Cortex of kidney (tissue), 1 donor: ENCODE measurements at places on chromosomes 12 and 14.

- no peak for DNase-seq
Observed at GRCh38 chr12:54683398-54683797, 35.2 kb upstream of the DCD start.

GRCh38 chr12:67921286-67921685, 68.0 kb upstream of the IFNG-AS1 start:
- no peak for DNase-seq

DNA sequence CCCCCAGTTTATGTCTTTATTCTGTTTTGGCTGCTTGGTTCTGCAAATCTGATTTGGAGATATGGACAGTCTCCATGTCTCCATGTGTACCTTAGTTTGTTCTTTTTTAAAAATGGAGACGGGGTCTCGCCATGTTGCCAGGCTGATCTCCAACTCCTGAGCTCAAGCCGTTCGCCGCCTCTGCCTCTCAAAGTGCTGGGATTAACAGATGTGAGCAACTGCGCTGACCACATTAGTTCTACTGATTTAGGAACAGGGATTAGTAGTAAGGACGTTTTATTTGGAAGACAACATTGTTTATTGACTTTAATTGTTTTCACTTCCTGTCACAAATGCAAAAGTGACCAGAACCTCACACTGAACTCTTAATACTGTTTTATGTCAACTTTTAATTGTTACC, 14.7 kb downstream of the AEBP2 start:
- DNase-seq: no peak

GRCh38 chr14:31294746-31295405, 87.3 kb upstream of the HECTD1 start:
- DNase-seq: no peak

DNA sequence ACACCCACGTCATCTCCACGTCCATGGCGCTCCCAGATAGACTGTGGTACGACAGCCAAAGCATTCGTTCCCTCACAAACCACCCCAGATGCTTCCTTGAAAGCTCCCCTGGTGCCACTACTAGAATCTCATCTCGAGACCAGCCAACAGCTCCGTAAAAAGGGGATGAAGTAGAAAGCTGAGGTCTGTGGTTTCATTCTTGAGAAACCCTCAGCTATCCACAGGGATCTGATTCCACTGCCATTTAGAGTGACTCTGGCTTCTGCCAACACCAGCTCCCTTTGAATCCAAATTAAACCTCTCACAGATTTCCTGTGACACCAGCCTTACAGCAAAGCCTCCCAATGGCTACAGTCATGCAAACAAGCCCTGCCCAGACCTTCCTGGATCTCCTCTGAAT, 18.5 kb upstream of the FOXN3 start:
- no peak for DNase-seq

- no peak for DNase-seq
Observed at GRCh38 chr12:21613931-21614330, 9.3 kb upstream of the GYS2 start.

DNA sequence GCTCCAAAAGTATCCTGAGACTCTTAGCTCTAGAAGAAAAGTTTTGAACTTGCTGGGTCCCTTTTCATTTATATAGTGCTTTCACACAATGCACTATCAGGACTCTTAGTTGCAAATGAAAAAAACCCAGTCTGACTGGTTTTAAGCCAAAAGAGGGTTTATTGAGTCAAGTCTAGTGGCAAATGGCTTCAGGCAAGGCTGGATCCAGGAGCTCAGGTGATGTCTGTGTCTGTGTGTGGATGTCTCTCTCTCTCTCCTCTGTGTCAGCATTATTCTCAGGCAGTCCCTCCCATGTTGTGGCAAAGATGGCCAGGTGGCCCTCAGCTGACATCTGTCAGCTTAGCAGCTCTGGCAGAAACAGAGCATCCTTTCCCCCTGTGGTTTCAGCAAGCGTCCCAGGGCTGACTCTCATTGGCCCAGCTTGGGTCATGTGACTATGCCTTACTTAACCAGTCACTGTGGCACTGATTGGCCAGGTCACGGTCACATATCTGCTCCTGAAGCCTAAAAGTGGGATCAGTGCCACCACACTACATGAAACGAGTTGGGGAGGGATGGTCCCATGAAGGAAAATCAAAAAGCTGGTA, 6.2 kb downstream of the TMEM120B start:
- no peak for DNase-seq

- no peak for DNase-seq
Observed at GRCh38 chr12:126447346-126447745, 1382.1 kb downstream of the AACS start.

- no peak for DNase-seq
Observed at GRCh38 chr14:71629765-71630492, 302.3 kb upstream of the RGS6 start.

DNA sequence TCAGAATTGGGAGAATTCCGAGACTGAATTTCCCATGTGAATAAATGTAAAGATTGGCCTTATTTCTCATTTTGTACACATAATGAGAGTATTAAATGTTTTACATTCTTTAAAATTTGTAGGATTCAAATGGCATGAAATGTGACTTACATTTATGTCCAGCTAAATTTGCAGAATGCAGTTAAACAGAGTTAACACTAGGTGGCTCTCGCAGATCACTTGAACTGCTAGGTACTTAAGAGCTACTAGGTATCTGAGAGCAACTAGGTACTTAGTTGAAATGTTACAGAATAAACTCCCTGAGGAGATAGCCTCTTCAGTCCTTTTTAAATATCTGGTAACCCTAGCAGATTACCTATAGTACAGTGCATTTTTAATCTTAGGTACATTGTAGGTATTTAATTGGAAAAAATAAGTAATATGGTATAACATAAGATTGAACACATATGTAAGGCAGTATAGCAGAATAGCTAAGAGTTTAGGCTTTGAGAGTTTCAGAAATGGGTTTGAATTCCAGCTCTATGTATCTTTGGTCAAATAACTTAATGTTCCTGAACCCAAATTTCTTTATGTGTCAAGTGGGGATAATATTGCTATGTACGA, 73.8 kb downstream of the KIAA0586 start:
- no peak for DNase-seq

DNA sequence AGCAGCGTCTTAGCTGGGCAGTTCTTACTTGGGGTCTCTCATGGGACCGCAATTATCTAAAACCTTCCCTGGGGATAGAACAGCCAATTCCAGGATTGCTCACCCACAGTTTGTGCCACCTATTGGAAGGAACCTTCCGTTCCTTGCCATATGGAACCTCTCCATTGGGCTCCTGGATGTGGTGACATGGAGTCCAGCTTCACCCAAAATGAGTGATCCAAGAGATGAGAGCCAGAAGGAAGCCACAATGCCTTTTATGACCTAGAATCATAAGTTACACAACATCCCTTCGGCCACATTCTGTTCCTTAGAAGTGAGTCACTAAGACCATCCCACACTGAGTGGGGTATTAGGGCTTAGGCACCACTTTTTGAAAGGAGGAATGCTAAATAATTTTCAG, 164.4 kb downstream of the FBXL14 start:
- no peak for DNase-seq

GRCh38 chr12:47762850-47763465, 4.3 kb upstream of the RAPGEF3 start:
- DNase-seq: no peak

DNA sequence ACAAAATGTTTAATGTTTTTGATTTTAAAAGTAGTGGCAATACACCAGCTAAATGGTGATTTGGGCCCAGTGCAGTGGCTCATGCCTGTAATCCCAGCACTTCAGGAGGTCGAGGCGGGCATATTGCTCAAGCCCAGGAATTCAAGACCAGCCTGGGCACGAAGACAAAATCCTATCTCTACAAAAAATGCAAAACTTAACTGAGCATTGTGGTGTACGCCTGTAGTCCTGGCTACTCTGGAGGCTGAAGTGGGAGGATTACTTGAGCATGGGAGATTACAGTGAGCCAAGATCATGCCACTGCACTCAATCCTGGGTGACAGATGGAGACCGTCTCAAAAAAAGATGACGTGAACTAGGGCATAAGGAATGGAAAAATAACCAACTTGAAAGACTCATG, 4.7 kb downstream of the RPL36AL start:
- no peak for DNase-seq

DNA sequence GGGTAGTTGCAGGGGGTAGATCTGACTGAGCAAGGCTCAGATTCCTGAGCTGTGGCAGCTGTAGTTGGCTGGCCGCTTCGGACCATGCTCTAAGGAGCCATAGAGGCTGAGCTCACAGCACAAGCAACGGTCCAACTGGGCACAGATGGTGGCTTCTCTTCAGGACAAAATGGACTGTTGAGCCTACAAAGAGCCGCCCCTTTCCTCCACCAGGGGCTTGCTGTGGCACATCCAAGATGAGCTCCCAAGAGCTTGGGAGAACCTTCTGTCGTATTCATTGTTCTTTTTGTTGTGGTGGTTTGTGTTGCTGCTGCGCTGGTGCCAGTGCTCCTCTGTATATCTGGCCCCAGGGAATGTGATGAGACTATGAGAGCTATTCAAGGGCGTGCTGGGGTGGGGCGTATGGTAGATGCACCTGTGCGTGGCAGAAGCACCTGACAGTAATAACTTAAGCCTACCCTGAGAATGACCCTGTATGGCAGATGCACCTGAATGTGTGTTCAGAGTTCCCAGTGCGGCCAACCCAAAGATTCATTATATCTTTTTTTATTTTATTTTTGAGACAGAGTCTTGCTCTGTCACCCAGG, 17.8 kb upstream of the LGALS3 start:
- no peak for DNase-seq

- no peak for DNase-seq
Observed at GRCh38 chr12:3662521-3662921, 90.4 kb downstream of the CRACR2A start.

DNA sequence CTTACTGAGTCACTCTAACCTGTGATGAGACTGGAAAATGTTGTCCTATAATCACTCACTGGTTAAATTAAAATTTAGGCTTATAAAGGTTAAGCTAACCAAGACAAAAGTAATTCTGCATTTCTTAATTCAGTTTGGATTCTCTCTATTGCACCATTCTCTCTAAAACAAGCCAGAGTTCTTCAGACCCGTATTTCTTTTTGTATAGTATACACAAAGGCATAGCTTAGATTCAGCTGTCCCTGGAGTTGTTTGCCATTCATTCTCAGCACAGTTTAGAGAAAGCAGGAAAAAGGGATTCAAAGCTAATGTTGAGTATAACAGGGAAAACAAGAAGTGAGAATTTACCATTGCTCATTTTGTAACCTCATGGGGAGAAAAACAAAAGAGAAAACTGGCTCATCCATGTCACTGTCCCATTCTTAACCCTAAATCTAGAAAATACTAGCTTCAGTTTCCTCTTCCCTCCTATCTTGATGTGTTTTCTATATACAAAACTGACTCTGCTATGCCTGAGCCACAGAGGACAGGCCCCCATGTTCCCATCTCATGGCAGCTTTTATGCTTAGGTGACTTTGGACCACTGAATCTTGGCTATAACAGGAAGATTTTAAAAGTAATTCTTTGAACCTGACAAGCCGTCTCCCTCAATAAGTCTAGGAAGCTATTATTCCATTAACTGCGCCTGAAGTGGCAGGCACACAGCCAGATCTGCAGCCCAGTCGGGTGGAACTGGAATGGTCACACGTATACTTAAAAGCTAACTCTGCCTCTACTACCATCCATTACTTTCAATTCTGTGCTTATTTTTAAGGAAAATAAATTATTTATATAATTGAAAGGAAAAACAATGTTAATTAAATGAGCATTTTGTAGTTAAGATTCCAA, 7.0 kb downstream of the AREL1 start:
- no peak for DNase-seq

DNA sequence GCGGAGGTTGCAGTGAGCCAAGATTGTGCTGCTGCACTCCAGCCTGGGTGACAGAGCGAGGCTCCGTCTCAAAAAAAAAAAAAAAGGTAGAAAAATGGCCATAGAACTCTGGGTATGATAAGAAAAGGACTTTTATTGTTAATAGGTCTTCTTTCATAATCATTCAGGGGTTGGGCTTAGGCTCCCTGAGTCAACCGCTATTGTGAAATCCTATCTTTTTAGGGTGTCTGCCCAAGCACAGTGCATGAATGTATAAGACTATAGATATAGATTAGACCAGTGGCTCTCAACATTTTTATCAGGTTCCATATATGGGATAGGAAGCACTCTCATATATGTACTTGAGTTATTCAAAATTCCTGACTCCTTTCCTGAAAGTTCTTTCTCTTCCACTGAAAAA, 48.7 kb upstream of the USP15 start:
- DNase-seq: no peak

DNA sequence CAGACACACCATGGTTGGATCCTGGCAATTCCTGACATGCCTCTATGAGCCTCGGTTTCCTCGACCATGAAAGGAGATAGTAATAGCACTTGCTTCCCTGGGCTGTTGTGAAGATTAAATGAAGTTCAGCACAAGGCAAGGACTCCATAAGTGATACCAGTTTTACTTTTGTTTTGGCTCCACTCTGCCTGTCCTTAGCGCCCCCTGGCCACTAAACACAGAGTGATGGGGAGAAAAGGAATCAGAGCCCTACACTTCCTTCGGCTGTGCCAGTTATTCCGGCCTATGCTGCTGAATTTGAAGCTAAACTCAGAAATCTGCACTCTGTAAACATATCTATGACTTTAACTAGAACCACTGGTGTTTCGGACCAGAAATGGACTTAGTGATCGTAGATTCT, 173.8 kb downstream of the C12orf75 start:
- no peak for DNase-seq

GRCh38 chr12:46265102-46265501, 3.7 kb downstream of the SLC38A1 start:
- DNase-seq: no peak

GRCh38 chr12:32837974-32838373, 58.6 kb downstream of the PKP2 start:
- no peak for DNase-seq

DNA sequence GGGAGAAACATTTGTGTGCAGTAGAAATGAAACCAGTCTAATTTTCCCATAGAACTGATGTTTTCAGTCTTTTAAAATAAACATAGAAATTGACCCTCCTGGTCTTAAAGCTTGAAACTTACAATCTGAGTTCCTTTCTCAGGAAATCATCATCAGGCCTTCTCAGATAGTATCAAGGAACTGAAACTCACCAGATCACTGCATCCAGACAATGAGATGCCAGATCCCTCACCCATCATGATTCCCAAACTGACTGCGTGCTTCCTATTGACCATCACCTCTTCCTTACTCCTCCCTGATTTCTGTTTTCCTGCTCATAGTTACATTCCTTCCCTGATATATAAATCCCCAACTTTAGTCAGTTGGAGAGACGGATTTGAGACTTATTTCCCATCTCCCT, 195.0 kb upstream of the AMIGO2 start:
- no peak for DNase-seq

- DNase-seq: no peak
Observed at GRCh38 chr14:102094101-102094500, 7.3 kb upstream of the HSP90AA1 start.
